ENCODE measurements at places on chromosomes 16 and 17.

DNA sequence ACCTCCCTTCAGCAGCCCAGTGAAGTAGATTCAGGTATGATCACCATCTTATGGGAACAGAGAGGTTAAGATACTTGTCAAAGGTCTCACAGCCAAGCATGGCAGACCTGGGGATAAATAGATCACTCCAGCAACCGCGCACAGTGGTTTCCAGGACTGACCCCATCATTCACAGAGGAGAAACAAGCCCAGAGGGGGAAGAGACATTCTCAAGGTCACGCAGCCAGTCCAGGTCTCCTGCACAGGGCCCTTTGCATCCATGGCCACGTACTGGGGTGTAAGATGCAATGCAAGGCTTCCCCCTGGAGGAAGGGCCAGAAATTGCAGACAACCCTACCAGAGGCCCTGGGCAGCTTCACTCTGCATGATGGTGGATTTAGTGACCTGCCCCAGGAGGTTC is 19.9 kb downstream of the TLE7 start:
- no peak for DNase-seq

GRCh38 chr16:57016831-57017230 is 27.5 kb downstream of the NLRC5 start:
- no peak for DNase-seq

GRCh38 chr16:16861546-16861945 is 482.6 kb downstream of the NPIPA7 start:
- DNase-seq, result peak; percentile 34

- DNase-seq, result no peak
Measured at GRCh38 chr17:73788111-73788510, 143.9 kb upstream of the SDK2 start.

DNA sequence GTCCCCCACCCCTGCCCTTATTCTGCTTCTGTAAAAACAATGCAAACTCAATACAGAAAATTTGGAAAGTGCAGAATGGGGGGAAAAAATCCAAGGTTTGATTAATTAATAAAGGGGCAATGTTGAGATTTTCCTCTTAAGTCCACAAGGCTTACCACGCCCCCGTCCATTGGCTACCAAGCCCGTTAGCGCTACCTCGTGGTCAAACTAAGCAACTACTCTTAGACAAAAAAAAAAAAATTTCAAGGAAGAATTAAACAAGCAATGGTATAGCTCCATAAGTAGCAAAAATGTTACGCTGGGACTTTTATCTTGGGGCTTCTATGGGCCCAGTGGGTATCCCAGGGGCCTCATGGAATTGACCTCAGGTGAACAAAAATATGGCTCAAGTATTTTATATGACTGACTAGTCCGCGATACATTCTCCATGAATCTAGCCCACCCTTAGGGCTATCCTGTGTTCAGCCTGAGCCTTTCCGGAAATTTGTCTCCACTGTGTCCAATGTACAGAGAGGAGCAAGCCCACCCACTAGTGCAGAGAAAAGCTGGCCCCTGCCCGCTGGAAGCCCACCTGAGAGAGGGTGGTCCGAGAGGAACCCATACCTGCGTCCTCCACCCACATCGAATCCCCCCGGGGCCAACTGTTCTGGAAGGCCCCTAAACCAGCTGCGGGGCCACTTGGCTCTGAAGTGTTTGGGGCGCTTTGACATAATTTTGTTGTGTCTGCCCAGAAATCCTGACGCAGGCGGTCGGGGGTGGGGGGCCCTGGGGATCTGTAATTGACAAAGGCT is 19.1 kb upstream of the TEX2 start:
- no peak for DNase-seq

- no peak for DNase-seq
Measured at GRCh38 chr16:46573008-46573833, 48.0 kb downstream of the SHCBP1 start.

- DNase-seq, result no peak
Measured at GRCh38 chr17:73030995-73031394, 61.5 kb downstream of the SLC39A11 start.

- DNase-seq, result no peak
Measured at GRCh38 chr16:8375232-8375587, 215.1 kb downstream of the TMEM114 start.

- DNase-seq, result no peak
Measured at GRCh38 chr16:1098266-1098991, 2.4 kb upstream of the C1QTNF8 start.

GRCh38 chr17:11736613-11737312 is 138.5 kb downstream of the DNAH9 start:
- no peak for DNase-seq

- no peak for DNase-seq
Measured at GRCh38 chr17:70478902-70479301, 309.6 kb downstream of the KCNJ2 start.

- DNase-seq, result no peak
Measured at GRCh38 chr17:1713878-1714426, 3.8 kb upstream of the TLCD2 start.

GRCh38 chr17:61448042-61448441 is 4.2 kb upstream of the TBX4 start:
- DNase-seq, result no peak

- DNase-seq, result no peak
Measured at GRCh38 chr16:49464877-49465504, 91.4 kb downstream of the C16orf78 start.

- no peak for DNase-seq
Measured at GRCh38 chr17:61385577-61386236, 13.9 kb upstream of the TBX2 start.

- no peak for DNase-seq
Measured at GRCh38 chr16:12225806-12226465, 249.4 kb downstream of the SNX29 start.

GRCh38 chr17:9994761-9995160 is 89.7 kb upstream of the RCVRN start:
- no peak for DNase-seq

DNA sequence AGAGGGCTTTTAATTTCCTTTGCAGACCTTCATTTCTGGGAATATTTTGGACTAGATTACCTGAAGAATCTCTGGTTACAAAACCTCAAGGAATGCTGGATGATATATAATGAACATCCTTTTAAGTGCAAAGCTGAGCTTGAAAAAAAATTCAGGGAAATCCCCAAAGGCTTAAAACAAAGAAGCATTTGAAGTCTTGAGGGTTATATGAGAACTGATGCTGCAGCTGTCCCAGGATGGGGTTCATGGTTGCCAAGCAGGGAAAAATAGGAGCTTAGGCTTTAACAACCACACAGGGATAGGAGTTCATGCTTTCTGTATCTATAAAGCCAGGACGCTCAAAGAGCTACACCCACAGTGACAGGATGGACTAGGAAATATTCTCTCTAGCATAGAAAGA is 150.4 kb upstream of the IRX5 start:
- DNase-seq, result no peak

DNA sequence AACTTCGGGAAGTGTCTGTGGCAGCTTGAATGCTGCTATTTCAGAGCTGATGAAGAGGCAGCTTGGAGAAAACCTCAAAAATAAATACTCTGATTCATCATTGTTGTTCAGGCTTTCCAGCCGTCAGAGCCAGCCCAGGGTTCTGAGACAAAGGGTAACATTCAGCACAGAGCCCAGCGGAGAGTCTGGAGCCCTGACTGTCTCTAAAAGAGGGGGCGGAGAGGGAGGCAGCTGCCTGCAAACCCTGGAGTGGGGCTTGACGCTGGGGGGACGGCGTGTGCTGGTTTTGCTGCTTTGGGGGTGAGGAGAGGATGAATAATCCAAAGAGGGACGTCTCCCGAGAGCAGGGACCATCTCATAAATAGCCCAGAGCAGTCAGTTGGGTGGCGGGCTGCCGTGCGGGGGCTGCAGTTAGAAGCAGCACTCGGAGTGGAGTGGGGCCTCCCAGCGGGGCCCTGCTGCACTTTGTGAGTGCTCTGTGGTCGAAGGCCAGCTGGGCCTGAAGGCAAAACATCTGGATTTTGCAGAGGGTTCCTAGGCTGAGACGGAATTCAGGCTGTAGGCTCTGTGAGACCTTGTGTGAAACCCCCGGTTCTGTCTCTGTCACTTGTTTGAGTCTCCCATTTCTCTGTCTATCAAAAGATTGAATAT is 237.8 kb downstream of the PRKCA start:
- DNase-seq, result no peak

DNA sequence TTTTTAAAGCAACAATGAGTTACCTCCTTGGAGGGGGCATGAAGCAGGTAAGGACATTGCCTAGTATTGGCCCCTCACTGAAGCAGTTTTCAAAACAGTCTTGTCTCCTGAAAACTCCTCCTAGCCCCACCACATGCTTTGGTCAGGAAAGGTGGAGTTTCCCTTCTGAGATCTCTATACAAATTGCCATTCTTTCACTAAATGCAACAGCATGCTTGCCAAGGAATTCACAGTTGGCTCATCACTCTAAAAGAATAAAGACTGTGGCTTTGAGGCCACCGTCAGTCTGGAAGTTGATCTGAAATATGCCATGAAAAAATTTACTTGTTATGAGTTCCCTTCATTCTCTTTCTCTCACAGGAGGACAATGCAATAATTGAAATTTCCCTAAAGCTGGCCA is 4.2 kb downstream of the TTC19 start:
- DNase-seq, result no peak

DNA sequence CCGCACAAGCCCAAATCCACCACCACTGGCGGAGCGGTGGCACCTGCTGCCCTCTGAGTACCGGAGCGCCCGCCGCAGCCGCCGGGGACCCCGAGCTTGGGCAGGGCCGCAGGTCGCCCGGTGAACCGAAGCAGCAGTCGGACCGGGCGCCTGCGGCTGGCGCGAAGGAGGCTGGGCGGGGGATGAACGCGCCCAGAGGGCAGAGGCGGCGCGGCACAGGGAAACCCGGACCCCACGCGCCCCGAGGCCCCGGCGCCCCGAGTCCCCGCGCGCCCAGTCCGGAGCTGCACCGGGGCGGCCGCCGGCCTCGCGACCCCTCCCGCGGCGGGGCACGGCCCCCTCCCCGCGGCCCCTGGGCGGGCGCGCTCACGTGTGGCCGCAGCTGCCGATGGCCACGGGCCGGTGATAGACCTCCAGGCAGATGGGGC is 393 bp downstream of the RNF166 start:
- DNase-seq, result no peak

DNA sequence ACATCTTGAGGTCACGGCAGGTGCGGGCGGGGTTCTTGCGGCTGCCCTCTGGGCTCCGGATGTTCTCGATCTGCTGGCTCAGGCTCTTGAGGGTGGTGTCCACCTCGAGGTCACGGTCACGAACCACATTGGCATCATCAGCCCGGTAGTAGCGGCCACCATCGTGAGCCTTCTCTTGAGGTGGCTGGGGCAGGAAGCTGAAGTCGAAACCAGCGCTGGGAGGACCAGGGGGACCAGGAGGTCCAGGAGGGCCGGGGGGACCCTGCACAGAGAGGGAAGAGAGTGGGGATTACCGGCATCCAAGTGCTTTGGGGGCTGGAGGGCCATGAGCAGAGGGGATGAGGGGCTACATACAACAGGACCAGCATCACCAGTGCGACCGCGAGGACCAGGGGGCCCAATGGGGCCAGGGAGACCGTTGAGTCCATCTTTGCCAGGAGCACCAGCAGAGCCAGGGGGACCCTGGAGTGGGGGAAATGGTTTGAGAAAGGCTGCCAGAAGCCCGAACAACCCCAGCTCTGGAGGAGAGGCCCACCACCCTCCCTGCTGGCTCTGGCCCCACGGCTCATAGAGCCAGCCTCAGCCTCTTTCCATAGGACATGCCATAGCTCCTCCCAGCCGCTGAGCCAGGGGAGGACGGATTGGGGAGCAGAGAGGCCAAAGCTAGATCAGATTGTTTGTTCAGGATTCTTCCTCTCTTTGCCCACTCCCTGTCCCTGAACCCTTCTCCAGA is 14.6 kb downstream of the COL1A1 start:
- DNase-seq, result no peak

DNA sequence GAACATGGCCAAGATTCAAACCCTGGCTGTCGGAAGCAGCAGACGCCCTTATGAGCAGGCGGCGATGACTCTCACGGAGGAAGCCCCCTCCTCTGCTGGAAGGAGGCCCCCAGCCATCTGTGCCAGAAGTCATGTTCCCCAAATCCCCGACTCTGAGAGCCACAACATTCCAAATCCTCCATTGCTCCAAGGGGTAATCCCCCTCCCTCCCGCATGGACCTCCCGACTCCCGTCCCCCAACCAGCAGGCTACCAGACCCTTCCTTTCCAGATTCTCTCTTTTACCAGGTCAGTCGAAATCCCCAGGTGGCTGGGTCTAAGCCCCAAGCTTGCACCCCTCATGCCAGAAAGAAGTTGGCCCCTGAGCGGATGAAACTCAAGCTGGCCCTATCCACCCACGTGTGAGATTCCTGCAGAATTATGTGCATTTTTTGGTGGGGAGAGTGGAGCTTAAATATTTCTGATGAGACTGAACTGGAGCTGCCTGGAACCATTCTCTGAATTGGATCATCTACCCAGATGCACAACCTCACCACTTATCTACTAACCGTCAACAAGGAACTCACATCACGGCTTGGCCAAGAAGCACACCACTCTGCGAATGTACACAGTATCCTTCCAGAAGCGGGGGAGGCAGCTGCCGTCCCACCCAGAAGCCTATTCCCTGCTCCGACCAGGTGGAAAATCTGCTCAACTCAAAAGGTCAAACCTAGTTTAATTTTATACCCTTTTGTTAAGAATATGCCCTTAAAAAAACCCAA is 283.5 kb downstream of the C16orf95 start:
- no peak for DNase-seq

GRCh38 chr17:9648521-9649110 is 3.3 kb downstream of the USP43 start:
- DNase-seq, result no peak

DNA sequence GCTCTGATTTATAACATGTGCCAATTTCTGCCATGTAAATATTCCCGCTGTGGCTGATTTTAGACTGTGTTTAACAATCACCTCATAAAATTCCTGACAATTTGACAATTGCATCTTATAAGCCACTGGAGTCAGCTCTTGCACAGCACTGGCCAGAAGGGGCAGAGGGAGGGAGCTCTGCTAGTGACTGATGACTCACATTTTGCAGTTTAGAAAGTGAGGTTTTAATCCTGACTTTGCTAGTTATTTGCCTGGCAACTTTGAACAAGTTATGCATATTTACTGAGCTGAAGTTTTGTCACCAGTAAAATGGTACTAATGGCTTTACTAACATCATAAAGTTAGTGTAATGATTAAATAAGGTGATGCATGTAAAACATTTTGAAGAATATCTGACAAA is 452.3 kb downstream of the CNTNAP4 start:
- no peak for DNase-seq

DNA sequence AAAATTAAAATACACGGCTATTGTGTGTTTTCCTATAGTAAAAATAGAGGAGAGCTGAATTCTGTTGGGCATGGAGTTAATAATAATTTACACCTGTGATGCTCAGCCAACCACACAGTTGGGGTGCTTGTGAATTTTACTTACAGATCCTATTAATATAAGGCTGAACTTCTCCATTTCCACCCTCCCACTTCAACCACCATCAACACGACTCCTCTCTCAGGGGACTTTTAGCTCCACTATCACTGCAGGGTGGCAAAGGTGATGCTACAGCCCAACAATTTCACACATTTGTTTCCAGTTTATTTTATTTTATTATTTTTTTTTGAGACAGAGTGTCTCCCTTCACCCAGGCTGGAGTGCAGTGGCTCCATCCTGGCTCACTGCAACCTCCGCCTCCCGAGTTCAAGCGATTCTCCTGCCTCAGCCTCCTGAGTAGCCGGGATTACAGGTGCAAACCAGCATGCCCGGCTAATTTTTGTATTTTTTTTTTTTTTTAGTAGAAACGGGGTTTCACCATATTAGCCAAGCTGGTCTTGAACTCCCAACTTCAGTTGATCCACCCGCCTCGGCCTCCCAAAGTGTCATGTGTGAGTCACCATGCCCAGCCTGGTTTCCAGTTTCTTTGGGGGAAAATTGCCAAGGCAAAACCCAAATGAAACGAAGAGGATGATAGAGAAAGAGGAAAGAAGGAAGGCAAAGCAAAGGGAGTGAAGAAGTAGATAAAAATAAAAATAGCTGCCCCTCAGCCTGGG is 57.9 kb downstream of the GNA13 start:
- no peak for DNase-seq

All from activated naive CD4-positive, alpha-beta T cell (primary cell).